ENCODE measurements at places on chromosomes 16 and 17. TPM values are rescaled to one million over a fixed set of nuclear protein-coding genes. Genes with fewer than 3 reads are reported as not detected.

Gene SDR42E2
- total RNA-seq, result 0.08 TPM

Gene PNMT
- 1.9 TPM for total RNA-seq

DNA sequence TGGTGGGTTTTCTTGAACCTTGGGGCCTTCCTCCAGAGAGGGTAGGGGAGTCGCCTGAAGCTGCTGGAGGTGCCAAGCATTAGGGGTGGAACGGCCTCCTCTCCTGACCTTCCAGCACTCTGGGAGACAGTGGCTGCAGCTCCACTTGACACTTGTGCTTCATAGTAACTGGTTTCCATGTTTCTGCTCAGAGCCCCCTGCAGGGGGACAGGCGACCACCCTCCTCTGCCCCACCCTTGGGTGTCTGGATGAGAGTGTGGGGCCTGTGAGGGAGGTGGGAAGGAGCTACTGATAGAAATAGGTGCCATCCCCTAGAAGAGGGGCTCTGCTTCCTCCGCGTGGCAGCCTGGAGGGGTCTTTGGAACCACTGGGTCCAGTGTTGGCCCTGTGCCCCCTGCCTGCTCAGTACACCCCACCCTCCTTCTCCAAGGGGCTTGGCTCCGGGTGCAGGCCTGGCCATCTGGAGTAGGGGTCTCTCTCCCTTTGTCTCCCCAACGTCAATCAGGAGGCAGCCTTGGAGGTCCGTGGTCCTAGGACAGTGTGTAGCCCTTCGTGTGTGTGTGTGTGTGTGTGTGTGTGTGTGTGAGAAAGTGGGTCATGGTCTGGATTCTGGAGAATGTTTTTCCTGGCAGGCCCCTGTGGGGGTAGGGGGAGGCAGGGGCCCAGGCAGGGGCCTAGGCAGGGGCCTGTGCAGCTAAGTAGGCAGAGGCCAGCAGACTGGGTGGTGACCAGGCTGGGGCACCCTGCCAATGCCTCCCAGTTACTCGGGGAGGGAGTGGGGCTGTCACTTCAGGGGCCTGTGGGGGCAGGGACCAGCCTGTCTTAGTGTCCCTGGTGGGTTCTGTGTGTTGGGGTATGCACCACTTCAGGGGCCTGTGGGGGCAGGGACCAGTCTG lies 4.9 kb downstream of the LASP1 start:
- no peak for DNase-seq

DNA sequence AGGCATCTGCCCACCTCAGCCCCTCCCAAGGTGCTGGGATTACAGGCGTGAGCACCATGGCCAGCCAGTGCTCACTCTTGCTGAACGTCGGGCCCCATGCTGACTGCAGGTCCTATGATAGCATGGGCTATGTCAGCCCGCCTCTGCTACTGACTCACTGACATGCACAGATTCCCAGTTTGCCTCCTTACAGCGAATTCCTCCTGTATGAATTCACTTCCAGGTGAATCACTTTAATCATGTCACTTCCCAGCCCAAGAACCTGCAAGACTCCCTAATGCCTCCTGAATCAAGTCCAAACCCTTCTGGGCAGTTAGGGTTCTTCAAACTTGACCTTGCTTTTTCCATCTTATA lies 16.1 kb upstream of the UBTF start:
- DNase-seq, result no peak

- DNase-seq, result no peak
These were observed 19.5 kb upstream of the MGAT5B start for GRCh38 chr17:76848670-76849069.

- DNase-seq, result no peak
These were observed 831 bp downstream of the SMIM22 start for GRCh38 chr16:4795828-4796572.

DNA sequence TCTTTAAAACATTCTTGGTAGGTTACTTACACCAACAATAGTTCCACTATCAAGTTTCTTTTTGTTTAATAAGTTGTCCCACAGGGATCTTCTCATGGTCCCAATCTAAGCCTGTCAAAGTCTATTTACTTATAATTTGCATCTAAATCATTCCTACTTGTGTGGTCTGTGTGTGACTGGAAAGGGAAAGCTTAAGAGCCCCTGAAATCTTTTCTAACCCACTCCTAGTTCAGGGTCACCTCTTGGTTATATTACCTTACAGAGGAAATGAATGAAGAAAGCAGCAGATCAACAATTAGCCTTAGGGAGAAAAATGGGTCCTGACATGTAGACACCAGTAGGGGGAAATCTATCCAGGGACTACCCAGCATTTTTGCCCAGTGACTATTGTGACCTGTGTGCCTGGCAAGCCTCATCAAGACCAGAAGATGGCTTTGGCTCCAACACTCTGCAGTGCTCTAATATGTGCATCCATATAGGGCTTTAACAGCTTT lies 110.4 kb upstream of the HAS3 start:
- DNase-seq, result peak; percentile 85

DNA sequence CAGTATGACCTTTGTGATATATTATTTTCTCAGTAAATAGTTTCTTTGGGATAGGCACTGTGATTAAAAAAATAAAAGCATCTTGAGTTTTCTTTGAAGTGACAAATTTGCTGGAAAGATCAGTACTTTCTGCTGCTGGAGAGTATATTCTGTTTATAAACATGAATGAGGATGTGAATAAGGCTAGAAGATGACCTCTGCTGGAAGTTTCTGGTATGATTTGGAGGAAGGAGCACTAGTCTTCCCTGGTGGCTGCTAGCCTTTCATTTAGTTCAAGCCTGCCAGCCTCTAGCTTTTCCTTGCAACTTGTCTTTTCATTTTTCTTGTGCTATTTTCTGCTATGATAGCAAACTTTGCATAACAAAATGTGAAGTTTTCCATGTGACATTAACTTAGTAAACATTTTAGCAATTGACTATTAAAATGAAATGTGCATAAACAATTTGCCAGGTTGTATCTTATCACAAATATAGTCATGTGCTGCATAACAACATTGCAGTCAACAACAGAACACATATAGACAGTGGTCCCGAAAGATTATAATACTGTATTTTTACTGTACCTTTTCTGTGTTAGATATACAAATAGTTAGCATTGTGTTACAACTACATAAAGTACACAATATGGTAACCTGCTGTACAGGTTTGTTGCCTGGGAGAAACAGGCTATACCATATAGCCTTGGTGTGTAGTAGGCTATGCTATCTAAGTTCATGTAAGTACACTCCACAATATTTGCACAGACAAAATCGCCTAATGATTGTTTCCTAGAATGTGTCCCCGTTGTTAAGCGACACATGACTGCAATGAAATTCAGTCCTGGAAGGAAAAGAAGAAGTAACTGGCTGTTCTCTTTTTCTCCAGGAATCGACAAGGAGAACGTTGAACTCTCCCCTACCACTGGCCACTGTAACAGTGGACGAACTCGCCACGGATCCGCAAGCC lies 18.1 kb upstream of the RAB11FIP4 start:
- peak; percentile 74 for DNase-seq
